ENCODE measurements at places on chromosomes 2 and 18. TPM values are rescaled to one million over a fixed set of nuclear protein-coding genes. Genes with fewer than 3 reads are reported as not detected.
A peak's percentile ranks its signal among the peaks of the same experiment; 100 is the strongest.

DNA sequence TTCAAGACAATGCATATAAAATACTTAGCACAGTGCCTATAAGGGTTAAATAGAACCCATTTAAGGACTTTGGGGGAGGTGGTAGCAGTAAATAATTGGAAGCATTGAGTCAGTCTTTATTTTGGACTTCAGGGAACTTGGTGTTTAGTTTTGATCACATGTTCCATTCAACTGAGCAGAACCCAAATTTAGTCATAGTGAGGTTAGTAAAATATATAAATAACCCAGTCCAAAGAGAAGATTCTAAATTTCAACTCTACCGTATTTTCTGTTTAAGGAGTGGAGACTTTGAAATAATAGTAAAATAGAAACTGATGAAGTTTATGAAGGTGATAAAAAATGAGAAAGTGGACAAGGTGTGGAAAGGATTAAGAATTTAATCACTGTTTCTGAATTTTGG is 19.7 kb downstream of the TWSG1 start:
- no peak for ATAC-seq

GRCh38 chr18:76752400-76752799 is 70.0 kb upstream of the ZNF236 start:
- no peak for ATAC-seq

The VIL1 gene
- not detected for total RNA-seq

GRCh38 chr2:18194161-18194560 is 315.7 kb downstream of the KCNS3 start:
- ATAC-seq: no peak

- no peak for ATAC-seq
Measured at GRCh38 chr18:78945628-78946027, 34.0 kb upstream of the SALL3 start.

The VSNL1 gene
- total RNA-seq: 0.40 TPM

GRCh38 chr2:169190197-169190775 is 120.9 kb downstream of the DHRS9 start:
- no peak for ATAC-seq

The DTNA gene
- total RNA-seq: 110 TPM

DNA sequence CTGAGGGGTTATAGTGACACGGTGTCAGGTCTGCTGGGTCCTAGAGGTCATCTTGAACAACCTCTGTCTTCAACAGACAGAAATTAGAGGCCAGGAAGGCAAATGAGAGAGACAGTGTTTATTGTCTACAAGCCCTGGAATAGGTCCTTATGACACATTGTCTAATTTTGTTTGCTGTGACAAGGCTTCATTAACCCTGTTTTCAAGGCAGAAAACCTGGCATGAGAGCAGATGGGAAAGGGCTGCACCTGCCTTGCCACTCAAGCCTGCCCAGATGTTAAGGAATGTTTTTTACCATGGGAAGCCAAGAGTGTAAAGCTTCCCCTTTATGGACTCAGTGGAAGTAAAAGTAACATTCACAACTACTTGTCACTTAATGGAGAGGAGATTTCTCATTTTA is 275.3 kb downstream of the KCNS3 start:
- ATAC-seq: no peak

GRCh38 chr18:42635378-42636048 is 480.0 kb downstream of the RIT2 start:
- ATAC-seq: no peak

GRCh38 chr2:146496248-146496647 is 1348.6 kb upstream of the ACVR2A start:
- ATAC-seq: no peak

GRCh38 chr2:69089998-69090397 is 77.0 kb downstream of the ANTXR1 start:
- no peak for ATAC-seq

GRCh38 chr2:24745825-24746224 is 47.4 kb downstream of the PTRHD1 start:
- ATAC-seq: no peak

GRCh38 chr18:65423776-65424175 is 327.0 kb upstream of the CDH7 start:
- ATAC-seq: no peak

DNA sequence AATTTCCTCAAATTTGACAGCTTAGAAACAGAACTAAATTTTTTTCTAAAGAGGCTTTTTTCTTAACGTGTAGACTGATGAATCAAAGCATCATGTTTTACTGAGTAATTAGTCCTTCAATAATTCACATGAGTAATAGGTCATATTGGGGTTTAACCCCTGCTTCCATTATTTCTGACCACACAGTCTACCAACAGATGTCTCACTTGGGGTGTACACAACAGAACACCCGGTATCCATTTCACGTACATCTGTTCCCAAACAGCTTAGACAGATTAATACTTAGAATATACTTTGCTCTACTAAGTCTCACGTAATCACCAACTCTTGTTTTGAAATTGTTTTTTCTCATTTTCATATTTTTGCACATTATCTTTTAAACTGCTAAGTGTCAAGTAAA is 14.8 kb downstream of the CERKL start:
- no peak for ATAC-seq

GRCh38 chr2:20433249-20433648 is 13.6 kb upstream of the RHOB start:
- no peak for ATAC-seq

DNA sequence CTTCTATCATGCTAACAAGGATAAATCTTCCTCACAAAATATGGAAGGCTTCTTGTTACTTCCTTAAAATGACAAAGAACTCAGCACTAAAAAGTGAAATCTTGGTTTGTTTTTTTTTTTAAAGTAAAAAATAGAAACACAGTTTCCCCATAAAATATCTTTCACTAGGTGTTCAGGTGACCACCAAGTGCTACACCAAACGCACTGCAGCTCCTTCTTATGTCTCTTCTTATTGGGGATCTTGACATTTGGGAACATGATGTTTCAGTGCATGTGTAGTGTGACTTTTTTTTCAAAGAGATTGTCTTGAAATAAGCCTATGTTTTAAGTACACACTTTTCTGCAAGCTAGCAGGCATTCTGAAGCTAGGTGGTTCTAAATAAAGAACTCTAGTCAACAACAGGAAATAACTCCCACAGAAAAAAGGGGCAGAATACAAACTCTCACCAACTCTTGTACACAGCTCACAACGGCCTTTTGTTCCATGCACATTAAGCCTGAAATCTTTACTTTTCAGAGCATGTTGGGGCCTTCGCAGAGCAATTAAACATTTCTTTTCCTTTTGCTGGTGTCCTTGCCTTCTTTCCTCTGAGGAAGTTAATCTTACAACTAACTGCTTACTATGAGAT is 13.2 kb upstream of the SERTAD2 start:
- ATAC-seq: no peak

DNA sequence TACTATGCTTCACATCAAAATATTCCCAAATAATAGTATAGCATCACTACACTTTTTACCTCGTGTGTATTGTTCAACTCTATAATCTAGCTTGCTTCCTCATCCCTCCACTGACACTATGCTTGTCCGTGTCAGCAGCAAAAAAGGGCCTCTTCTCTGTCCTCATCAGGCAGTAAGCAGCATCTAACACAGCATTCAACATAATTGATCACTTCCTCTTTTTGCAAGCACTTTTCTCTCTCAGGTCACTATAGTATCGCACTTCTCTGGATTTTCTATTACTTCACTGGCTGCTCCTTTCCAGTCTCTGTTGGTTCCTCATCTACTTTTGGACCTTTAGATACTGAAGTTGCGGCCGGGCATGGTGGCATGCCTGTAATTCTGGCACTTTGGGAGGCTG is 64.9 kb upstream of the ZSWIM2 start:
- ATAC-seq: no peak

DNA sequence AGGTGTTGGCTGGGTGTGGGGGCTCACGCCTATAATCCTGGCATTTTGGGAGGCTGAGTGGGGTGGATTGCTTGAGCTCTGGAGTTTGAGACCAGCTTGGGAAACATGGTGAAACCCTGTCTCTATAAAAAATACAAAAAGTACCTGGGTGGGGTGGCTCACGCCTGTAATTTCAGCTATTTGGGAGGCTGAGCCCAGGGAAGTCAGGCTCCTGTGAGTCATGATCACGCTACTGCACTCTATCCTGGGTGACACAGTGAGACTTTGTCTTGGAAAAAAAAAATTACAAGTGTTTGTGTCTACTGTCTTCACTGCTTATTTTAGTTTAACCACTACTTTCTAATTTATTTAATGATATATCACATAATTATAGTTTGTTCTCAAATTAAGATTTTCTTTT is 62.7 kb upstream of the DOCK10 start:
- ATAC-seq: no peak

The ASB18 gene
- total RNA-seq: not detected

DNA sequence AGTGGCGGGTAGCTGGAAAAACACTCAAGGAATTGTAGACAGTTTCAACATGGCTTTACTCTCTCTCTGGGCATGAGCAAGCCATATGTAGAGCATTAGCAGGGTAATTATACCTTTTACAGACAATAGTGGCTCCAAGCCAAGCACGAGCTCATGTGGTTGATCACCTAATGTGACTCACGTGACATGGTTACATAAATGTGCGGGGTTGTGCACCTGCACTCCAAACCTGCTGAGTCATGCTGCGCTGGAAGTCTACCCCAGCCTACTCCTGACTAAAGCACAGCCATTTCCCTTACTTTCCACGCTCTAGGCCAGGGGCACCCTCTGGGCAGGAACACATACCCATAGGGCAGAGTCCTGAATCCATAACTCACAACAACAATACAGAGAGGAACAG is 232.8 kb downstream of the MBD5 start:
- ATAC-seq: no peak

DNA sequence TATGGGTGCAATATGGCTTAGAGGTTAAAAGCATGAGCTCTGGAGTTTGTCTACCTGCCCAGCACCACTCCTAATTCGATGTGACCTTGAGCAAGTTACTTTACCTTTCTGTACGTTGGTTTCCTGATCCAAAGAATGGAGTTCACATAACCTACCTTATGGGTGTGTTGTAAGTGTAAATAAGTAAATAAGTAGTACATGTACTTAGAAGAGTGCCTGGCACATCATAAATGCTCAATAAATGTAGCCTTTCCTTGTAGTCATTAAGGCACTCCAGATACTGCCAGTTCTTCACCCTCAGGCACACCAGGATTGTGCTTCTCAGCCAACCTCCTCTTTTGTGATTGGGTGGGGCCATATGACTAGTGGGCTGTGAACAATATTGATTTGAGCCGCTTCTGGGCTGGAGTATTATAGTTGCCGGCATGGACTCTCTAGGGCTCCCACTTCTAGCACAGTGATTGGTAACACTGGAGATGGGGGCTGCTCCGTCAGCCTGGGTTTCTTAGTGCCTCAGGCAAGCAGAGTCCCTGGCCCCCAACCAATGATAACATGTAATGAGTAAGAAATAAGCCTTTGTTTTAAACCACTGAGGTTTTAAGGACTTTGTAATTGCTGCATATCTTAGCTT is 101.7 kb upstream of the NOSTRIN start:
- ATAC-seq: no peak

The GPR35 gene
- 2.3 TPM for total RNA-seq

The ERBB4 gene
- total RNA-seq: 0.46 TPM

GRCh38 chr2:164458792-164459191 is 162.5 kb downstream of the GRB14 start:
- ATAC-seq: no peak

- peak; percentile 57 for ATAC-seq
Measured at GRCh38 chr2:146734042-146734820, 1110.6 kb upstream of the ACVR2A start.

The MITD1 gene
- 22.1 TPM for total RNA-seq

The M1AP gene
- total RNA-seq: not detected

GRCh38 chr2:128531856-128532255 is 213.2 kb upstream of the HS6ST1 start:
- ATAC-seq: no peak

The NETO1 gene
- total RNA-seq: not detected

The AQP12A gene
- not detected for total RNA-seq

The SKA1 gene
- not detected for total RNA-seq

GRCh38 chr2:23659773-23660172 is 267.1 kb downstream of the ATAD2B start:
- no peak for ATAC-seq

GRCh38 chr2:58107803-58108710 is 61.5 kb downstream of the VRK2 start:
- peak; percentile 69 for ATAC-seq

GRCh38 chr2:95345081-95345562 is 48.0 kb downstream of the KCNIP3 start:
- no peak for ATAC-seq
